ENCODE measurements at places on chromosomes 7 and 10.

DNA sequence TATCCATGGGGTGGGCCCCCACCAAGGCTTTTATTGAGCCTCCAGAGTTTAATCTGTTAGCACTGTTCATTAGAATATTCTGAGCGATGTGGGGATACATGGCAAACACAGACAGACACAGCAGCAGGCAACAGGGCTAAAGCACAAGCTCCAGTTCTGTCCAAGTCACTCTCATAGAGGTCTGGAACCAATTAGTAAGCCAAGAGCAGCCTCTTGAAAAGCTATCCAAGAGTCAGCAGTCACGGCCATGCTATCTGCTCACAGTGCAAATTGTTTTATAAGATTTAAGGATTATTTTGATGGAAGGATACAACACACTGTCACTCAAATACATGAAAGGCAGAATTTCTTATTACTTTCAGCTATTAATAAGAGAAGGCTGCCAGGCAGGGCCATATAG lies 86.4 kb upstream of the DGKB start:
- no peak for DNase-seq

DNA sequence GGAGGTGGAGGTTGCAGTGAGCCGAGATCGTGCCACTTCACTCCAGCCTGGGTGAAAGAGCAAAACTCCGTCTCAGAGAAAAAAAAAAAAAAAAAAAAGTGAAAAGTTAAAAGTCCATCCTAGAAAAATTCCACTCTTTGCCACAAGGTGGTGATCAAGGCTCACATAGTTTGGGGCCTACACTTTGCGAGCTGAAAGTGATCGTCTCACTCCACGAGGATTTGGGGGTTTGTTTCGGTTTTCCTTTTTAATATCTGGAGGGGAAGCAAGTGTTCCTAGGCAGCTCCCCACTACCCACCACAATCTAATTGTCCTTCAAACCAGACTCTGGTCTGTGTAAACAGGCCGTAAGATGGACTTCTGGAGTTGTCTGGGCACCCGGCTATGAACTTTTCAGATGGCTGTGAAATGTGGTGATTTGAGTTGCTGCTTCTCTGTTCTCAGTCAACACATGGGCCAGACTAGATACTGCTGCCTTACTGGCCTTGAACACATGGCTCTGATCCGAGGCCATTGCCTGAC lies 27.1 kb downstream of the PRLHR start:
- peak; percentile 27 for DNase-seq

DNA sequence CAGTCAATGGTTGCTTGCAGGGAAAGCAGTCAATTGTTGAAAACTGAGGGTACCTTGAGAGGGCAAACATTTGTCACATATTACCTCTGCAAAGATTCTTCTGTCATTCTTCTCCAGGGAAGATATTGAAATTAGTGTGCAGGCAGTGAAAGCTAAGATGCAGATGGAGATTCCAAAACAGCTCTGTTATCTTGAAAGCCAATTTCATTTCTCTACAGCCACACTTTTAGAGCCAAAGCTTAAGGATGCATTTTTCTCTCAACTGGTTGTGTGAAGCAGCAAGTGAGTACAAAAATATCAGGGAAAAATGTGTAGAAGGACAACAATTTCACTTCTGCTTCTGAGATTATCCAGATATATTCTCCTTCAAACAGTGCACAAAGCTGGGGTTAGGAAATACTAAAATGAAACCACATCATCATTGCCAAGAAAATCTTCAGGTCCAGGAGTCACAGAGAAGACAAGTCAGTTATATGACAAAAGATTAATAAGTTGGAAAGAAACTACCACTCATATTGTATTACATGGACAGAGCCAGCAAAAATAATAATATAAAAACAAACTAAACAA lies 16.3 kb downstream of the SGMS1 start:
- no peak for DNase-seq

DNA sequence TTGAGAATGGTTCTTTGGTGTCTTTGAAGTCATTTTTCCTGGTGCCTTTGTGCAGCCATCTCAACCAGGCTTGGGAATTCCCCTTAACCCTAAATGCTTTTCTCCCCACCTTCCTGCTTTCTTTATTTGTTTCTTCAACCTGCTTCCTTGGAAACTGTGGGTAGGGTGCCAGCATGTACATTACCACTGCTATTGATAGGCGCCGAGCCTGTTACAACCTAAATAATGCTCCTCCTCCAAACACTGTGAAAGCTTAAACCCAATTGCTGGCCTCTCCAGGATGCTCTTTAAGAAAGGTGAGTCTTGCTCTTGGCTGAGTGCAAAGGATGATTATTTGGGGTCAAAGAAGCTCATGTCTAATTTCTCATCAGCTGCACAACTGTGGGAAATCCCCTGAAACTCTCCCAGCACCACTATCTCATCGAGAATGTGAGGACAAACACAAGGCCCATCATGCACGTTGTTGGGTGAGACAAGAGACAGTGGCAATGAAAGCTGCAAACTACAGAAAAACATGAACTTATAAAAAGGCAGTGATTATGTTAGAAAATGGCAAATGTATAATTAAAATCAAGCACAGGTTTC lies 285.5 kb upstream of the IGFBP3 start:
- DNase-seq: no peak

GRCh38 chr7:84194484-84195271 lies at the start of gene SEMA3A:
Gene SEMA3A (minus strand): TSS chr7:84194789. CDS start chr7:84194586, 203 bp downstream.
- DNase-seq: no peak

- DNase-seq: no peak
Observed at GRCh38 chr7:82506702-82507101, 63.1 kb upstream of the CACNA2D1 start.

- DNase-seq: no peak
Observed at GRCh38 chr7:57404967-57405421, 45.0 kb upstream of the ZNF716 start.

DNA sequence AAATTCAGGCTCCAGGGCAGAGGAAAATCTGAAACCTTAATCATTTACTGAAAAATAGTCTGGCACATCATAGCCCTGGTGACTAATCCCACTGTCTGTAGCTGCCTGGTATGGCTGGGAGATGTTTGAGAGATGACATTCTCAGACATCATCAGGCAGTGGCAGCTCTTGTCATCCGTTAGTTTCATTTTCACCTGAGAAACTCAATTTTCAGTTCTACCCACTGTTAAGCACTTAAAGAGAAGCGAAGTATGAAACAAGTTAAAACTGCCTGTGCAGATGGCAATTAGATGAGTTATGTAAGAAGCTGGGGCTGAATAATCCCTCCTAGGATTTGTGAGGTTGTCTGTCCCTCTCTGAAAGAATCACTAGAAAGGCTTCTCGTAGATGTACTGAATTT lies 150.2 kb downstream of the NSUN6 start:
- DNase-seq: no peak

- no peak for DNase-seq
Observed at GRCh38 chr7:45704683-45705016, 130.5 kb downstream of the ADCY1 start.

- DNase-seq: no peak
Observed at GRCh38 chr7:107501593-107501992, 31.7 kb downstream of the GPR22 start.

DNA sequence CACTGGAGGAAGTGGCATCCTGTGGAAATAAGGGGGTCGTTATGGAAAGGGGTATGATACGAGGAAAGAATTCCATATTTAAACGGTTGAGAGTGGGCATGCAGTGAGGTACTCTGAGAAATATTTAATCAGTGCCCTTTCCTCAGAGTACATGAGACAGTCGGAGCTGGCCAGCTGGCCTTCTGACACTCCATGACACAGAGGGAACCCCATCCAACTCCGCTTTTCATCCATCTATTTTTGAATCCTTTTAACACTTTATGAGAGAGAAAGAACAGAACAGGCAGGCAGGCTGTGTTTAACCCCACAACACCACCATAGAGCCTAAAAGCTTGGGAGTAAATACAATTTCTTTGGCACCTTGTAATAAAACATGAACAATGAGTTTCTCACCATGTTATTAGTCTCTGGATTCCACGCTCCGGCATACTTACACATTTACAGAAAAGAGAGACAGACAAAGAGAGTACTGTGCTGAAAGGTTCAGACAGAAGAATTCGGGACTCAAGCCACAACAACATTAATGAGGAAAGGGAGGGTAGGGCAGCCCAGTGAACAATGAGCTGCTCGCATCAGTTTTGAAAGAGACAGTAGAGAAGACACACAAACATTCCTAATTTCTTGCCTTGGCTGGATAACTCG lies 124.2 kb upstream of the PDLIM1 start:
- DNase-seq: no peak

GRCh38 chr10:35606430-35606829 lies 1.3 kb downstream of the GJD4 start:
- DNase-seq: no peak

GRCh38 chr7:38281266-38281665 lies 7.8 kb upstream of the TARP start:
- no peak for DNase-seq

DNA sequence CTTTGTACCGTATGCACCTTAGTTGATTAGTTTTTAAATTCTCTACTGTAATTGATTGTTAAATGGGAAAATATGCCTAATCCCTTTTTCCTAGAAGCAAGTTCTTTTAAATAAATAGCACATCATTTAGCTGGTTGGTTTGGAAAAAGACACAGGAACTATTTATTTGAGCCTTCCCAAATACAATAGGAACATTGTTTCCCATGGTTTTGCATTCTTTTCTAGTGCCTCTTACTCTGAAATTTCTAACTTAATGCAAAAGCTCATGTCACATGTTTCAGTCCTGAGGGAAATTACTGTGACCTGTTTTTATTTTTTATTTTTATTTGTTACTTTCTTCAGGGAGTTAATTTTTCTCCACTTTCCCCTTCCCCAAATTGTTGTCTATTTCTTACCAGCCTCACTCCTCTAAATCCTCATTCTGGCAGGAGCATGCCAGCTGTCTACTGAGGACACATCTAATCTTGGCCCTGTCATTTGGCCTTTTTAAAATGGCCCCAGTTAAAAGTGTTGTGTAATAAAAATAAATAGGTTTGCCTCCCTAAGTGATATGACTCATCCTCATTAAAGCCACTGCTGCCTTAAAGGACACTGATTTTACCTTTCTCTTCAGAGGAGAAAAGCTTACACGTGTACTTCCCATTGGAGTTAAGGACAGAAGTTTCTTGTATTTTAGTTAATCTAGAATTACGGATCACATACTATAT lies 94.5 kb downstream of the PPP1R3A start:
- DNase-seq: no peak

DNA sequence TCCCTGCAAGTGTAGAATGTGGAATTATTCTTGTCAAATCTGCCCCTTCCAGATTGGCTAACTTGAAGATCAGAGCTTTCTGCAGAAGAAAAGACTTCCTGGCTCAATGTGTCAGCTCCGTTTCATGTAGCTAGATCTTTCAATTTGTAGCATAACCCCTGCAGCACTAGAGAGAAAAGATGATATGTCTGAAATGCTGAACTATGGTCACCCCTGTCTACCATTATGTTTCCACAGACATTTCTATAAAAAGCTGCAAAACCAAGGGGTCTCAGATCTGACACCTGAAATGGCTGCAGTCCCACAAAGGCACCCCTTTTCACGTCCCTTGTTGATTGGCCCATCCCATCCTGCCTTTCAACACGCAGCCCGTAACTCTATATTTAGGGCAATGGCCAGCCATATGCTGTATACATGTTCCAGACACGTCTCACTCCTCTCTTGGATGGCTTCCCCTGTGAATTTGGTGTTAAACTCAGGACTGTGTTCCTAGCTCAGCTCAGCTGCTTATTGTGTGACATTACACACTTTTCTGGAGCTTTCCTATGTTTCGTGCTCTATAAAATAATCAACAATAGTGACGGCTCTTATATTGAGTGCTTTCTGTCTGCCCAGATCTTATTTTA lies 648.6 kb upstream of the CELF2 start:
- no peak for DNase-seq

GRCh38 chr10:27949528-27950241 lies 49.2 kb downstream of the ODAD2 start:
- DNase-seq: no peak

DNA sequence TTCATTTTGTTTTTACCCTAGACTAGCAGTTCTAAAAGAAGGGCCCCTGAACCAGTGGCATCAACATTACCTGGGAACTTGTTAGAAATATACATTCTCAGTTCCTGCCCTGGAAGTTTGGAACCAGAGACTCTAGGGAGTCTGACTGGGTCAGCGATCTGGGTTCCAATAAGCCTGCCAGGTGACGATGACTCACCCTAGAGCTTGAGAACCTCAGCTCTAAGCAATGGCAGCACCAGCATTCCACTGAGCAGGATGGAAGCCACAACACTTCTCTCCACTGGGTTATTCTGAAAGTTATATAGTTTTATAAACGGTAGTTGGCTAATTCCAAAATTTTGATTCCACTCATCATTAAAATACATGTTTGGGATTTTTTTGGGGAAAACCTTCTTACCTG lies 97.0 kb upstream of the AMPH start:
- no peak for DNase-seq

- DNase-seq: no peak
Observed at GRCh38 chr10:71451754-71452153, 55.0 kb downstream of the CDH23 start.

GRCh38 chr10:101617824-101618568 lies 29.9 kb downstream of the DPCD start:
- no peak for DNase-seq

GRCh38 chr10:122349758-122350369 lies 24.6 kb upstream of the PLEKHA1 start:
- no peak for DNase-seq

- no peak for DNase-seq
Observed at GRCh38 chr10:69769395-69769992, 32.2 kb upstream of the COL13A1 start.

- no peak for DNase-seq
Observed at GRCh38 chr7:113268757-113269156, 150.4 kb upstream of the SMIM30 start.

GRCh38 chr7:142797391-142798377 lies 26.9 kb downstream of the PRSS2 start:
- no peak for DNase-seq
